B cell (primary cell): ENCODE measurements at places on chromosomes 12 and 14. TPM values are rescaled to one million over a fixed set of nuclear protein-coding genes. Genes with fewer than 3 reads are reported as not detected.

The TMPO gene
- total RNA-seq: 177 and 187 TPM in 2 replicates

The CLEC4D gene
- not detected in 2 replicates for total RNA-seq

The PLEKHG7 gene
- total RNA-seq: 23.2 and 26.7 TPM in 2 replicates

The IFNG-AS1 gene
- total RNA-seq: 14.7 and 19.0 TPM in 2 replicates

The TXNDC16 gene
- total RNA-seq: 5.2 and 7.0 TPM in 2 replicates

The BORCS5 gene
- total RNA-seq: 46.2 and 51.7 TPM in 2 replicates

The CBLN3 gene
- total RNA-seq: 128 and 134 TPM in 2 replicates

The CYP27B1 gene
- total RNA-seq: 0.79 and 1.1 TPM in 2 replicates

The B4GALNT3 gene
- total RNA-seq: not detected in 2 replicates

The TSPAN8 gene
- not detected in 2 replicates for total RNA-seq

The SVOP gene
- total RNA-seq: not detected in 2 replicates

DNA sequence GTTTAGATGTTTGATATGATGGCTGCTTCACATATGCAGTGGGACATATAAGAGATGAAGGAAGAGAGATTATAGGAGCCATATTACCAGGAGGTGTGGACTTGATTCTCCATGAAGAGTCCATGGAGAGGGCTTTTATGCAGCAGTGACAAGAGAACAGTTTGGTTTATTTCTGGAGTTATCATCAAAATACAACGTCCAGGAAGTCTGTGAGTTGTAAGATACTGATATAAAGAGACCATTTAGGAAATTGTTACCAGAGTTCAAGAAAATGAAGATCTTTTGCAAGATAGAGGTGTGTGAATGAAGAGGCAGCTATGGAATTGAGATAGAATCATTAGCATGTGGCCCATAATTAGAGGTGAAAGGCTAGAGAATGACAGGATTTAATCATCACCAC is 431.7 kb downstream of the NPAS3 start:
- DNase-seq: no peak

DNA sequence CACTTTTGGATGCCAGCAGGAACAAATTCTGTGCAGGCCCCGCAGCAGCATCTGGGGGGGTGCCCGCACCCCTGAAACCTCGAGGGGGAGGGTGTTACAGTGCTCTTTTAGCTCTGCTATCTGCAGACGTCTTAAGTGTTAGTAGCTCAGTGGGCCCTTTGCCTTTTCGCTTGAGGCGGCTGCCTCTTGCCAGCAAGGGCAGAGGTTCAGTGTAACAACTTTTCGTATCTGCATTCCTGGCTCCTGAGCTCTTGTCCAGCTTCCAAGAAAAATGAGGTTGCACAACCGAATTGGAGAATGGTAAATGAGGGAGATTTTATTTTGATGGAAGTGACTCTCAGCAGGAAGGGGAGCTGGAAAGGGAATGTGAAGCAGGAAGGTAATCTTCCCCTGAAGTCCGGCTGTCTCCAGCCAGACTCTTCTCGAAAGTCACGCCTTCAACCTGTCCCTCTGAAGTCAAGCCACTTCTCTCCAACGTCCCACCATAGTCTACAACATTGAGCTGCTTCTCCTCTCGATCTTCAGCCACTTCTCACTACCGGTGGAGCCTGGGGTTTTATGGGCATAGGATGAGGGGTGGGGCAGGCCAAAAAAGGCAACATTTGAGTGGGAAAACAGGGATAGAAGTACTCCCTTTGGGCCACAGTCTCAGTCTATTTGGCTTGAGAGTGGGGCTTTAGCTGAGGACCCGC is 17.8 kb downstream of the TAS2R50 start:
- no peak for DNase-seq

DNA sequence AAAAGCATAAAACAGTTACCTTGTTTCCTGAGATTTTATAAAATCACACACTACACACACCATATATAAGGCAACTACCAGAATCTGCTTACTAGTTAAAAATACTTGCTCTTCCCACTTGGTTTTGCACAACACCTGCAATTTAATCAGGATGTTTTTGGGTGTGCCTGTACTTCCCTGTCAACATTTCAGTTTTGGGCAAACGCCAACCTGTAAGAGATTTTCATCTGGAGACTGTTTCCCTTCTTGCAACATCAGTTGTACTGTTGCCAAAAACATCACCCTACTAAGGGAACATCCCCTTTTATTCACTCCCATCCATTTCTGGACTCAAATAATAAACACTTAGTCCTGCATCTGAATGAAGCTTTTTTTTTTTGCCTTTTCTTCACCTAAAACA is 172.3 kb downstream of the DUSP6 start:
- DNase-seq: no peak

- DNase-seq: no peak
These were observed 194.1 kb downstream of the ANO6 start for GRCh38 chr12:45409966-45410365.

DNA sequence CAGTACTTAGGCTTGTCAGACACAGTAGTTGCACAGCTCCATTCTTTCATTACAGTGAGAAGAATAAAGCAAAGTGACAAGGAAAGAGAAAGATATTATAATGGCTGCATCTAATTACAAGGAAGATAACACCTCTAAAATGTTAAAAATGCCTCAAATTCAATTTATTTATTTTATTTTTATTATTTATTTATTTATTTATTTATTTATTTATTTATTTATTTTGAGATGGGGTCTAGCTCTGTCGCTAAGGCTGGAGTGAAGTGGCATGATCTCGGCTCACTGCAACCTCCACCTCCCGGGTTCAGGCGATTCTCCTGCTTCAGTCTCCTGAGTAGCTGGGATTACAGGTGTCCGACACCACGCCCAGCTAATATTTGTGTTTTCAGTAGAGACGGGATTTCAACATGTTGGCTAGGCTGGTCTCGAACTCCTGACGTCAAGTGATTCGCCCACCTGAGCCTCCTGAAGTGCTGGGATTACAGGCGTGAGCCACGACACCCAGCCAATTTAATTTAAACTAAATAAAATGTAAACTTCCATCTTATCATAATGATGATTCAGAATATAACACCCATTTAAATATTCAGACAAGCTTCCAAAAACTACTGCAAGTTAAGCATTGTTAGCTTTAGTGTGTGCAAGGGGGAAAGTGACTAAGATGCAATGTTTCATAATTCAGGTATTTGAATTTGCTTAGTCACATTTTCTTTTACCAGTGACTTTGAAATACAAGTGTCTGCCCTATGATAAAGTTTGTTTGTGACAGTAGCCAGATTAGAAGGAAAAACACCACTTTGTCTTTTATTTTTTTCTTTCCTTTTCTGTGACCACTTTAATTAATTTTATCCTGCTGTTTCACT is 2.4 kb upstream of the CFAP54 start:
- DNase-seq: no peak

GRCh38 chr12:130929363-130929762 is 24.3 kb upstream of the ADGRD1 start:
- no peak for DNase-seq

DNA sequence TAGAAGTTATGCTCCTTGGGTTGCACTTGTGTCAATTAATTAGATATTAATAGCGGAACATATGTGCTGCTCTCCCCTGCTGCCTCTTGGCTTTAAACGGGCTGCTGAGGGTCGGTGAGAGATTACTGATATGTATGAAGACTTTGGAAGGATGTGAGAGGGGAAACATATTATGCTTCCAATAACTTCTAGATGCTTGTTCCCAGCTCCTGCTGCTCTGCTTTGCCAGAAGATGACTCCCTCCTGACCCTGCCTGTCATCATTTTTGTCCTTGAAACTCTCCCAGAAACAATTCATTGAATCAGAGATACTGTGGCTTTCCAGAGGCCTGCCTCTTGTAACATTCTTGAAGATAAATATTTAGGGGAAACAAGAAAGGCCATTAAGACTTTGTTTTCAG is 300.1 kb upstream of the STXBP6 start:
- DNase-seq: no peak

GRCh38 chr14:71416392-71416791 is 509.1 kb downstream of the PCNX1 start:
- no peak for DNase-seq

DNA sequence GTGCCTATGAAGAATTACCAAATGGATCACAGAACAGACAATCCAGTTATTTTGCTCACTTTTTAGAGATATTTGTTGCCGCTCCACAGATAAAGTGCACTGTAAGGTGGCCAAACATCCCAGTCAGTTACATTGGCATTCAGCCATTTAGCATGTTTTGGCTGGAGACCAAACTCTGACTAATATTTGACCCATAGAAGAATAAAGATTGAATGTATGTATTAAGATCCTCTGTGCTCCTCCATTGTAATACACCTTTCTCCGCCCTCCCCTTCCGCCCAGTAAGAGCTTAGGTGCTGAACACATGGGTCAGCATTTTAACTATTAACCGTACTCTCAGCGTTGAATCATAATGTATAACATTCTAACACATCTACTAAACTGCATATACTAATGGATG is 163.4 kb downstream of the ANO6 start:
- DNase-seq: no peak

- peak; percentile 92 for DNase-seq
These were observed 78.6 kb downstream of the ARF6 start for GRCh38 chr14:49971156-49972130.

DNA sequence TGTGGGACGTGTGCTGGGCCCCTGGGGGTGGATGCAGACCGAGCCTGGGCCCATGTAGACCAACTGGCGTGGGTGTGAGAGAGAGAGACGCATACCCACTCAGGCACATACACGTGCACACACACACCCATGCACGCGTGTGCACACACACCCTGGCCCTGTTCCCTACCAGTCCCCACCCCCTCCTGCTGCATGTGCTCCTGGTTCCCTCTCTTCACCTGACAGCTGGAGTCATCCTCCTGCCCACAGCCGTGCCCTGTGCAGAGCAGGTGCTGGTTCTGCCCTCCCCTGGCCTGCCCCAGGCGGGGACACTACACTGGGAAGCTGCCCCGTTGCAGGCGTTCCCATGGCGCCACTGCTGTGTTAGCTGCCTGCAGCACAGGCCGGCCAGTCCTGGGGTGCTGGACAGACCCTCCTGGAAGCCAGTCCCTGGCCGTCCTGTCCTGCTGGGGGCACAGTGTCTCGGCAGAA is 18.5 kb downstream of the PACS2 start:
- no peak for DNase-seq

GRCh38 chr14:61567838-61568571 is 127.3 kb upstream of the HIF1A start:
- DNase-seq: no peak

GRCh38 chr12:52745554-52745953 is 31.6 kb downstream of the KRT76 start:
- no peak for DNase-seq

DNA sequence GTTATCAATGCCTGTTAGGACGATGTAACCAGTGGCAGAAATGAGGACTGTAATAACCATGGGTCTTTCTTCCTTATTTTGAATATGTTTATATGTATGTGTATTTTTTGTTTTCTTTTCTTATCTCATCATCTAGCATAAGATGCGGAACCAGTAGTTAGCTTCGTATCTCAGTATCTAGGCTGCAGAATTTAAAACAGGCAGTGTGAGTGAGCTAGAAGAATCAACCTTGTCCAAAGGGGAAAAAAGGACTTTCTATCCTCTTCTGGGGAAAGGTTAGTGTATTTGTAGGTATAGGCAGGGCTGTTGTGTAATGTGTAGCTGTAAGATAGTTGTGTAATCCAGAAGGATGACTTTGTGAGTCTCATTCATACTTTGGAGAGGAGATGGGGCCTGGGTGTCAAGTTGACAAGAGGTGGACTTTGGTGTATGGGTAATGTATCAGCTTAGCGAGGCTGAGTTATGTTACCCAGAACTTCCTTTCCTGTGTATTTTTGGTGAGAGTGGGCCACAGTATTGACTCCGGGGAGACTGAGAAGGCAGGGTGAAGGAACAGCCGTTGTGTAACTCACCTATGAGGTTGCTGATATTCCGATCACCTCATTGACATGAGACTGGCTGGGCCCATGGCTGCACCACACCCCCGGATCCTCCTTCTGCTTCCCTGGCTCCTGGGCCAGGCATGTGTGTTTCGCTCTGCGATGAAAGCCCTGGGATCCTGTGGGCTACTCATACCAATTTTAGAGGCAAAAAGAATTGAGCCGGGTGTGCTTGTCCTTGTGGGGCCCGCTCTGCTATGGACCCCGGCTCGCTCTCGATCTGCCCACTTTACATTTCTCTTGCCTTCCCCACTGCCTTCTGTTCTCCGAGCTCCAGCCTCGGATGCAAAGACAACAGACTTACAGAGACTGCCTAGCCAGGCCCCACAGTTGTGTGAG is 24.3 kb downstream of the DLK1 start:
- no peak for DNase-seq
